Vagina (tissue), 2 donors: ENCODE measurements at places on chromosomes 16 and 17. TPM values are rescaled to one million over a fixed set of nuclear protein-coding genes. Genes with fewer than 3 reads are reported as not detected.

DNA sequence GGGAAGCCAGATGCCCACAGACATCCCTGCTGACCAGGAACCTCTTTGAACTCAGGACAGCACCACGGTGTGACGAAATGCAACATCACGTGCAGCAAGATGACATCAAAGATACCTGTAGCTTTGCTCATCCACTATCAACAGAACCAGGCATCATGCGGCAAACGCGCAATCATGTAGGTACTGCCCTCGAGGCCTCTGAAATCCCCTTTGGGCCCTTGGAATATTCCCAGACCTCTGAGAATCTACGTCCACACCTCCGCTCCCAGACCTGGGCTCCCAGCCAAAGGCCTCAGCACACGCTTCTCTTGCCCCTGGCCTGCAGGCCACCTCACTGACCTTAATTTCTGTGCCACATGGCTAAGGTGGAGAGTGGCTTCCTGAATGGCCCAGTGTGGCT lies 7.3 kb downstream of the CX3CL1 start:
- no peak for DNase-seq

The USP31 gene
- total RNA-seq, result 32.2 TPM

The MNT gene
- 28.5 TPM for total RNA-seq

DNA sequence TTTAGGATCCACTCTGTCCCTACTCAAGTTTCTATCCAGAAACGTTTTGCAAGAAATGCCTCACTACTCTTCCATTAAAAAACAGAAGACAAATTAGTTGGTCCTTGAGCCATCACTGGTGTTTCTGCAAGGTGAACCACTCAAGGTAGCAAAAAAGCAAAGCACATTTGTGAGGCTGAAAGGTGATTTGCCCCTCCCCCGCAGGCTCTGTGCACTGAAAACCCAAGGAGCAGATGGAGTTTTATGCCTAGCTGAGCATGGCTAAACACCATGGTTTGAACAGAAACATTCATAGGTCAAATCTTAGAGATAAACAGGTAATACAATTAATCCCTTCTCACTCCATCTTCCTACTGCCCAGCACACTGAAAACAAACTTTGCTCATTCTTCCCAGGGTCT lies 538.2 kb upstream of the CDH5 start:
- DNase-seq, result no peak

DNA sequence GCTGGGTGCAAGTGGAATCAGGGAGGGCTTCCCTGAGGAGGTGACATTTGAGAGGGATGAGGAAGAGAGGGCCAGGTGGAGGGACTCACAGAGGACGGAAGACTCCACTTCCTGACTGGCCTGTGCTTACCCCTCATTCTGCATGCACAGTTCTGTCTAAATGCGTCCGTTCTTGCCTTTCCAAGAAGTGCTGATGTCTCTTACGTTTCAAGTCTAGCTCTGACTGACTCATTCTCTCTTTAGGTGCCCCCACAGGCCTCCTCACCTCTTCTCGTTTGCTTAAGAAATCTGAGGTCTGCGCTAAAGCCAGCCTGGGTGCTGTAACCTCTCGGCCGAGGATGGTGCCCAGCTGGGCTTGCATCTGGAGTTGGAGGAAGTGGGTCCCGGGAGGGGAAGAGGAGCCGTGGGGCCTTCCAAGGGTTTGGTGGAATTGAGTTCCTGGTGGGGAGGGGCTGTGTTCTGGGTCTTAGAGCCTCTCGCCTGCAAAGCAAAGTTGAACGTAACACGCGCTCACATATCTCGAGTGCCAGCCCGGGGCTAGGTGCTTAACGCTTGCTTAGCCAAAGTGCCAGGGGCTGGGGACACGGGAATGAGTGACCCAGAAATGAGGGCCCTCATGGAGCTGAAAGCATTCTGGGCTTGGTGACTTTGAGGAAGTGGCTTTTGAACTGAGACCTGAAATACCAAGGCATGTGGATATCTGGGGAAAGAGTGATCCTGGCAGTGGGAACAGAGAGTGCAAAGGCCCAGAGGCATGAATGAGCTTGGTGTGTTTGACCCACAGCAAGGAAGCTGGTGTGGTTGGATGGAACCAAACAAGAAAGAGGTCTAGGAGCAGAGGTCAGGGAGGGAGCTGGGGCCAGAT lies 4.8 kb downstream of the IL4R start:
- DNase-seq, result no peak

GRCh38 chr16:5615868-5616642 lies 518.5 kb upstream of the EEF2KMT start:
- no peak for DNase-seq

GRCh38 chr17:59332749-59333377 lies 1.4 kb downstream of the YPEL2 start:
- DNase-seq, result no peak

The MT3 gene
- 12.8 TPM for total RNA-seq

DNA sequence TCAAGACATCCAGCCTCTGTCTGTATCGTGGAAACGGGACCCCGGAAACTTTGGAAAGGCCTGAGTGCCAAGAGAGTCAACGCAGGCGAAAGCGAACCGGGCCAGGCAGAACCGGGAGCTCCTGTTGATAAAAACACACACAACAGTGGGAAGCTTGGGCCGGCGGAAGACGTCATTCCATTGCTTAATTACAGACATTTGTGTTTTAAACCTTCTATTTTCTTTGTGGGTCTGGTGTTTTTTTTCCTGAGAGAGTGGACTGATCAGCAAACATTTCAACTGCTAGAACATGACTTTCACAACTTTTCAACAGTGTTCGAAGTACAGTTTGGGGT lies 878 bp upstream of the RNF157 start:
- no peak for DNase-seq

- DNase-seq, result no peak
These were observed 2.7 kb downstream of the NUFIP2 start for GRCh38 chr17:29291163-29291752.

DNA sequence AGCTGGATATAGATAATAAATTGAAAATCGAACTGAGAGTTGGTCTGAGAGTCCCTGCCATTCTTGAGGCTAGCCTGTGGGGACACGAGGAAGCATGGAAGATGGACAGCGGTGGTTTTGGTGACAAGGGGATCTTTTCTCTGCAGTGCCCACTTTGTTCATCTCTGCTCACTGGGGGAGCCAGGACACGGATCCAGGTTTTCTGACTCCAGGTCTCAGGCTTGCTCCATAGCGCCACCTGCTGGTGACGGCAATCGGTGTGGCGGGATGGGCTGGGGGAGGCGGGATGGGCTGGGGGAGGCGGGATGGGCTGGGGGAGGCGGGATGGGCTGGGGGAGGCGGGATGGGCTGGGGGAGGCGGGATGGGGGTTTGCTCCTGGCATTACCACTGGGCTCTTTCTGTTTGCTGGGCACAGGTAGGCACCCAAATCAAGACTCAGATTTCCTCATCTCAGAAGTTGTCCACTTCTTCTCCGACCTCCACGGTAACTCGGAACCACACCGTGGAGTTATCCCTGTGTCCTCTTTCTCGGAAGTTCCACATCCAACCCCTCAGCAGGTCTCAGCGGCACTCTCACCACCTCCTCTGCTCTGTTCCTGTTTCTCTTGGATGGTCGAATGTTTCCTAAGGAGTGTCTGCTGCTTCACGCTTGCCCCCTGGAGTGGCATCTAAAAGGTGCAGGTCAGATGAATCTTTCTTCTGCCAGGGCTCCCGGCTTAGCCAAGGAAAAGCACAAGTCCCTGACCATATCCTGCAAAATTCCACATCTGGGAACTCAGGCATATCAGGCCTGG lies 142.4 kb downstream of the CYLD start:
- DNase-seq, result peak; percentile 29

DNA sequence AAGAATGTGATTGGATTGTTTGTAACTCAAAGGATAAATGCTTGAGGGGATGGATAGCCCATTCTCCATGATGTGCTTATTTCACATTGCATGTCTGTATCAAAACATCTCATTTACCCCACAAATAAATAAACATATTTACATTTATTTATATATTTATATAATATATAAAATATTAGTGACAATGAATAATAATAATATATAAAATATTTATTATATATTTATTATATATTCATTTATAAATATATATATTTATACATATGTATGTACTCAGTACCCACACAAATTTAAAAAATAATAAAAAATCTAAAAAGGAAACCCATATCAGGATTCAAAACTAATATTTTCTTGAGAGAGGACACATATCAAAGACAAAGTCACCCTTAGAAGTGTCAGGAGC lies 429.9 kb downstream of the KCNJ2 start:
- DNase-seq, result no peak

- no peak for DNase-seq
These were observed 77.3 kb downstream of the WNT3 start for GRCh38 chr17:46741122-46741730.

The OSGIN1 gene
- 6.4 TPM for total RNA-seq

- no peak for DNase-seq
These were observed 15.2 kb downstream of the MED24 start for GRCh38 chr17:40038882-40039513.

DNA sequence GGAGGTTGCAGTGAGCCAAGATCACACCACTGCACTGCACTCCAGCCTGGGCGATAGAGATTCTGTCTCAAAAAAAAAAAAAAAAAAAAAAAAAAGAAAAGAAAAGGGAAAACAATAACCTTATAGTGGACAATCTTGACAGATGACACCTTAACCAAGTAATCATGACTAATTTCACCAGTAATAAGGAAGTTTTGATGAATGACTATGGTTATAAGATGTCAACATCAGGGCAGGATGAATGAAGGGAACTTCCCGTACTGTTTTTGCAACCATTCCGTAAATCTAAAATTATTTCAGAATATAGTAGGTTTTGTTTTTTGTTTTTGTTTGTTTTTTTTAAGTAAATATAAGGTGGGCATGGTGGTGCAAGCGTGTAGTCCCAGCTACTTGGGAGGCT lies 23.0 kb downstream of the GSPT1 start:
- DNase-seq, result no peak

The C16orf46 gene
- 1.2 TPM for total RNA-seq

The SMIM5 gene
- 2.2 TPM for total RNA-seq

GRCh38 chr17:61837175-61838051 lies 25.9 kb downstream of the BRIP1 start:
- no peak for DNase-seq

GRCh38 chr17:17503566-17504130 lies 7.5 kb upstream of the RASD1 start:
- DNase-seq, result no peak

- DNase-seq, result no peak
These were observed 5.7 kb upstream of the SNAI3 start for GRCh38 chr16:88691924-88692560.

The HOXB4 gene
- total RNA-seq, result 1.5 TPM

The PRKCB gene
- total RNA-seq, result 9.1 TPM

DNA sequence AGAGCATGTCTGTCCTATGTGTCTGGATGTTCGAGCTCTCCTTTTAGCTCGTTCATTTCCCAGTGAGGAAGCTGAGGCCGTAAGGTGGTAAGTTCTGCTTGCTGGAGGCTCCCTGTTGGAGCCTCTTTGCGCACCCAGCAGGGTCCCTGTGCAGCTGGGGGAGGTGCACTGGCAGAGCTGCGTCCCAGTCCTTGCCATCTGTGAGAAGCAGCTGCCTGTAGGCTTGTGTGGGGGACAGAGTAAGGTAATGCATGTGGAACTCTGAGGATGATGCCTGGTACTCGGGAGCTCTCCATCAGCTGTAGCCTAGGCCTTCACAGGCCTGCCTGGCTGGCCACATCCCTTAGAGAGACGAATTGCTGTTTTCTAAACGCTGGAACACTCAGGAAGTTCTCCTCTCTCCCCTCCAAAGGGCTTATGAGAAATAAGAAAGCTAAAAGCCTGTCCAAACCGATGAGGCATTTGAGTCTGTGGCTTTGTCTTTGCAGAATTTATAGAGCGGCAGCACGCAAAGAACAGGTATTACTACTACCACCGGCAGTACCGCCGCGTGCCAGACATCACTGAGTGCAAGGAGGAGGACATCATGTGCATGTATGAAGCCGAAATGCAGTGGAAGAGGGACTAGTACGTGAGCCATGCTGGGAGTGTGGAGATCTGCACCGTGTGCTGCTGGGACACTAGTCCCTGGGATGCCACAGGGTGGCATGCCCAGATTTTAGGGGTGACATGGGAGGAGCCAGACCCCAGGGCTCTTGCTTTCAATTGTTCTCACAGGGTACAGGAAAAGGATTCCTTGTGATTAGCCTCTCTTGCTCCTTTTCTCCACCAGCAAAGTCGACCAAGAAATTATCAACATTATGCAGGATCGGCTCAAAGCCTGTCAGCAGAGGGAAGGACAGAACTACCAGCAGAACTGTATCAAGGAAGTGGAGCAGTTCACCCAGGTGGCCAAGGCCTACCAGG lies 1.6 kb downstream of the NDUFB10 start:
- no peak for DNase-seq

The TNFRSF17 gene
- not detected for total RNA-seq

The CNGB1 gene
- not detected for total RNA-seq

- no peak for DNase-seq
These were observed 37.9 kb upstream of the CAPN15 start for GRCh38 chr16:489606-490005.

The NACA2 gene
- not detected for total RNA-seq

The CYB561 gene
- 46.2 TPM for total RNA-seq

The C16orf54 gene
- 3.2 TPM for total RNA-seq

DNA sequence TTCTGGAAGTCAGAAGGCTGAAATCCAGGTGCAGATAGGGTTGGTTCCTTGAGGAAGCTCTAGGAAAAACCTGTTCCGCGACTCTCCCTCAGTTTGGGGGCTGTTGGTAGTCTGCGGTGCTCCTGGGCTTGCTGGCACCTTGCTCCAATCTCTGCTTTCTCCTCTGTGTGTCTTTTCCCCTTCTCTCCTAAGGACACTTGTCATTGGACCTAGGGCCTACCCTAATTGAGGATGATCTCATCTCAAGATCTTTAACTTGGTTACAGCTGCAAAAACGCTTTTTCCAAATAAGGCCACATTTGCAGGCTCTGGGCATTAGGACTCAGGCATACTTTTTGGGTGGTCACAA lies 12.9 kb upstream of the CACNG4 start:
- DNase-seq, result no peak

DNA sequence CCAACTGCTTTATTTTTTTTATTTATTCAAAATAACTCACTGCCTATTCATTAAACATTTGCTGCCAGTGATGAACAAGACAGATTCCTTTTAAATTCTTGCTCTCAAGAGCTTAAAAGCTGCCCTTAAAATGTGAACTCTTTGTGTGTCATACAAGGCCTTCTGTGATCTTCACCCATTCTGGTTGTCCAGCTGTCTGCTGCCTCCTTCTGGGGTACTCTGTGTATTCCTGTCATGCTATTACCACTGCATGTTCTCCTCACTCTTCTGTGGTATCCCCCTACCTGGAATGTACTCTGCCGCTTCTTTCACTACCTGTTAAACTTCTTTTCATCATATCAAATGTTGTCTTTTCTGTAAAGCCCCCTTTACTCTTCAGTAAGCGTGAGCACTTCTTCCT lies 165.8 kb downstream of the CHD9 start:
- no peak for DNase-seq

- no peak for DNase-seq
These were observed 335.1 kb downstream of the HS3ST4 start for GRCh38 chr16:26026709-26027450.

The CCT6B gene
- 1.7 TPM for total RNA-seq
